ENCODE measurements at places on chromosomes 3 and 15.

- no peak for DNase-seq
Measured at GRCh38 chr3:5005367-5005766, 26.1 kb downstream of the BHLHE40 start.

- no peak for DNase-seq
Measured at GRCh38 chr3:5278666-5279065, 91.2 kb downstream of the EDEM1 start.

GRCh38 chr3:57169872-57170623 is 4.9 kb upstream of the IL17RD start:
- peak; percentile 77 for DNase-seq

GRCh38 chr3:194732617-194733016 is 46.9 kb downstream of the FAM43A start:
- DNase-seq = no peak

GRCh38 chr3:140377644-140378043 is 300.2 kb upstream of the TRIM42 start:
- DNase-seq = no peak

Data from CD4-positive, alpha-beta T cell treated with Interleukin-6 for 4 hours (primary cell).